ENCODE measurements at places on chromosomes 6 and 20. TPM values are rescaled to one million over a fixed set of nuclear protein-coding genes. Genes with fewer than 3 reads are reported as not detected.

Gene PTK6
- not detected for total RNA-seq

Gene OOEP
- total RNA-seq = not detected

Gene OSTM1
- total RNA-seq = 22.1 TPM

Gene IP6K3
- total RNA-seq = not detected

Gene ADRM1
- total RNA-seq = 31.2 TPM

Gene WFDC5
- not detected for total RNA-seq
